ENCODE measurements at places on chromosomes 5 and 9.

- DNase-seq, result no peak
Observed at GRCh38 chr5:143064218-143064641, 294.1 kb downstream of the ARHGAP26 start.

DNA sequence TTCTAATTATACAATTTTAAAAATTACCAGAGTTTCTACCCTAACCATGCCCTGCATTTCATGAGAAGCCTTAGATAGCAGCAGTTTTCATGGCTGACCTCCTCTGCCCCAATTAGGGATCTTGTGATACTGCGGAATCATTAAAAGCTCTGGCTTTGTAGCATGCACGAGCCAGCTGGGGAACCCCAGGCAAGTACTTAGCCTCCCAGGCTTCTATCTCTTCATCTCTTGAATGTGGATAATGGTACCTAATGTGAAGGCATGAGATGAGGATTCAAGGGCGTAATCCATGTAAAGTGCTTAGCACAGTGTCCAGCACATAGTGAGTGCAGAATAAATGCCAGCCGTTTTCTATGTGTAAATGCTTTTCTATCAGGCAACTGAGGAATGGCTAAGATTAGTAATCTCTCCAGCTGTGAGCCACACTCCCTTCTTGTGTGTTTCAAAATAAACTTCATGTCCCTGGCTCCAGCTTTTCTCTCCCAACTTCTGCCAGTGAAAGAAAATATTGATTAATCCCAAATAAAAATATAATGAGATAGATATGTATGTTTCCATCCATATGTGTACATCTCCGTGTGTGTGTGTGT, 88.4 kb downstream of the APBA1 start:
- no peak for DNase-seq

- DNase-seq, result no peak
Observed at GRCh38 chr9:120562861-120563443, 17.0 kb downstream of the CDK5RAP2 start.

- DNase-seq, result no peak
Observed at GRCh38 chr5:85441156-85441555, 1056.5 kb upstream of the EDIL3 start.

GRCh38 chr5:16976625-16977008, 40.5 kb upstream of the MYO10 start:
- DNase-seq, result no peak

DNA sequence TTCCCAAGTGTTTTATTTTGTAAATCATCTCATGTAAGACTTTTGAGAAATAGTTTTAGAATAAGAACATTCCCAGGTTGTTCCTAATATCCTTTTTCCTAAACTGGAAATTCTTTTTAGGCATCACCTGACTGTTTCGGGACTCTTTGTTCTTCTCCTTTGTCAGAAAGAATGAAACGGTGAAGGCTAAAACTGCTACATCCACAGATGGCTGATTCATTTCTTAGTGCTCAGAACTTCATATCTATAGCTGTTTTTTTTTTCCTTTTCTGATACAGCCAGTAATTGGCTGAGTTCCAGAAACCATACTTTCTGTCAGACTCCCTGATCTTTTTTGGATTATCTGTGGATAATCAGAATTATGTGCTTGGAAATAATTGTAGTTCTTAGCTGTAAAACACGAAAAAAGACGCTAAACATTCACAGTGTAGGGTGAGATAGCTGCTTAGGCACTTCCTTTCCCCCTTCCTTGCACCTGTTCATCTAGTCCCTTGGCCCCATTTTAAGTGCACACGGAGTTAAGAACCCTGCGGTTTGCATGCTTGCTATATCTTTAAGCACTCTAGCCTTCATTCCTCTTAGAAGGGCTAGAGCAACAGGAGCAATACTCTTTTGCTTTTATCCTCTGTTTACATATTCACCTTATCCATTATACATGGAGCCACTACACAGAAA, 283.9 kb downstream of the PJA2 start:
- no peak for DNase-seq

DNA sequence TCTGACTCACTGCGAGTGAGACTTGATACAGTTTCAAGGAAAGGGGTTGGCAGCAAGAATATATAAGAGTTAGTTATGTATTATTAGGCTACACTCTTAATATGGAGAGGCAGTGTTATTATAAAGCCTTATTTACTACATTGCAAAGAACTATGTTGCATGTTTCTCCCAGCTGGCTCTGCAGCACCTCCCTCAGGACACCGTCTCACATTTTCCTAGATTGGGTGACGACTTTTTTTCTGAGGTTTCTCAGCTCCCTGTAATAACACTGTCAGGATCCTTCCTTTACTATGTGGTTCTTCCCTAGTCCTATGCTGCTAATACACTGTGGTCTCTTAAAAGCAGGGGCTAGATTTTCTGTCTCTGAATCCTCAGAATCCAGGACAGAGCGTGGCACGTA, 153.7 kb downstream of the INSYN2B start:
- DNase-seq, result no peak

- DNase-seq, result no peak
Observed at GRCh38 chr9:27303219-27303618, 6.3 kb upstream of the EQTN start.

DNA sequence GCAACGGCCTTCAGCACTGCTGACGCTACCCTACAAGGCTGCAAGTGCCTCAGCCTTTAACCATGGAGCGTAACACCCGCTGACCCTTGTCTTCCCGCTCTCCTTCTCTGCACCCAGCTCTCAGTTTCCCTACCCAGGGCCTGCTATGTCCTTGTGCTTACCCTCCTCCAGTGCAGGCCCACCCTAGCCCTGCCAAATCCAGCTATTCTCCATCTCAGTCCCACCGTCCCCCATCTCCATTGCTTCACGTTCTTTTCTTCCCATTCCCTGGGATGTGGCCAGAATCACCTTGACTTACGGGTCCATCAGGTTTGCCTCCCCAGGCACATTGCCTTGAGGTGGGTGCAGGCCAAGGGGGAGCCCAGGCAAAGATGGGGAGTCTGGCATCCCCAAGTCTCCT, 91.2 kb downstream of the PAX5 start:
- no peak for DNase-seq

- DNase-seq, result no peak
Observed at GRCh38 chr9:137265496-137266161, 10.5 kb downstream of the NELFB start.

- DNase-seq, result no peak
Observed at GRCh38 chr9:116191576-116192415, 38.2 kb downstream of the PAPPA start.

- DNase-seq, result no peak
Observed at GRCh38 chr9:36306471-36307306, 48.4 kb upstream of the GNE start.

GRCh38 chr9:134222018-134222573, 57.7 kb upstream of the RNU6ATAC start:
- no peak for DNase-seq

- no peak for DNase-seq
Observed at GRCh38 chr5:16935231-16936149, 598 bp downstream of the MYO10 start.

DNA sequence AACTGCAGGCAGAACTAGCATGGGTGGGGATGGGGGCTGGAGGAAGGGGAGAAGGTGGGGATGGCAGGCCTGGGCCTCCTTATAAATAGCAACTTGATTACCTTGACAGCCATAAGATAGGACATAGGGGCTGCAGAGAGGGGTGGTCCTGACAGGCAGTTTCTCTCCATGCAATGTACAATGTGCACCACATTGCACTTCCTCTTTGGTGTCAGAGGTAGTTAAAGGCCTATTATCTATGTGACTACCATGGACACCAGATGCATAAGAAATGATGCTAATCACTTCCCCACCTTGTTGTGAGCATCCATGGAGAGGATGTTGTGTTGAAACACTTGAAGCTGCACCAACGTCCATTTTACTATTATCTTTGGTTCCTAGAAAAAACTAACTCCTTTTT, 20.2 kb upstream of the SUB1 start:
- DNase-seq, result no peak

DNA sequence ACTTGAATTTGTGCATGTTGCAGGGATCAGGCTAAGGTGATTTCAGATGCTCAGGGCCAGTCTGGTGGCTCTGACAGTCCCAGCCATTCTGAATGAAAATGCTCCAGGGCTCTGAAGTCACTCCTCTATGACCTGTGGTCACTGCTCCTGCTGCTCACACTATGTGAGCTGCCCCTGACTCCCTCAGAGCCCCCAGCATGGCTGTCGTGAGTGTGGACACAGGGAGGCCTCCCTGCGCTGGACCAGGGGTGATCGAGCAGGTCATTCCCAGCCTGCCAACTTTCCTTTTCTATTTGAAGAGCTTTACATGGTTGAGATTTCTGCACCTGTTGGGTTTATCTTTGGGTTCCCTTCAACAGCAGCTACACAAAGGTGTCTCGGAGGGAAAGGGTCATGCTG, 74.5 kb downstream of the WNK2 start:
- DNase-seq, result no peak

- no peak for DNase-seq
Observed at GRCh38 chr9:126000256-126000655, 253.1 kb downstream of the PBX3 start.

DNA sequence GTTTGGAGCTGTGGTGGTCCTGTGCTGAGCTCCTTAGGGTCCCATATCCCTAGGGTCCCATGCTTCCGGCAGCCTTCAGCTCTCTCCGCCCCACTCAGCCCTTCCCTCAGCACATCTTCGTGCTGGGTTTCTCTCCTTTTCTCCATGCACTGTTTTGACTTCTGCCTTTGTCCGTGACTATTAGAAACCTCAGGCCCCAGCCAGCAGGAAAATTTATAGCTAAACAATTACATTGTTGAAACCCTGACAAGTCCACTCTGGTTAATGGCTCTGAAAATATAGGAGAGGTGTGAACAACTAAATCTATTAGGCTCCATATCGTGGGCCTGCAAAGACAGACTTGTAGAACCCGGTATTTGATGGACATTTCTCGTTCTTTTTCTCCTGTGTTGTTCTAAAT, 523.7 kb downstream of the CCDC171 start:
- no peak for DNase-seq

GRCh38 chr9:36320466-36320865, 62.2 kb upstream of the GNE start:
- no peak for DNase-seq

- DNase-seq, result no peak
Observed at GRCh38 chr5:75460532-75460931, 50.9 kb downstream of the CERT1 start.

DNA sequence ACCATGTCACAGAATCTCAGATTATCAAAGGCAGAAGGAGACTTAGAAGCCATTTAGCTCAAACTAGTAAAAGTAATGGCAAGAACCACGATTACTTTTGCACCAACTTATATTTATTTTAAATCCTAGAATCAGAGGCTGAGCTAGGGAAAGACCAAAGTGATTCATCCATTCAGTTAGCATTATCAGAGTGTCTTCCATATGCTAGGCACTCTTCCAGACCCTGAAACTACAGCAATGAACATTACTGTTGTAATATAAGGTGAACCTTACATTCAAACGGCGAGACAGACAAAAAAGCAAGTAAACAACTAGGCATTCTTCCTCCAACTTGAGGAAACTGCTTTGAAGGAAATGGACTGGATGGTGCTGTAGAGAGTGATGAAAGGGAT, 7.9 kb downstream of the PDE6A start:
- no peak for DNase-seq

DNA sequence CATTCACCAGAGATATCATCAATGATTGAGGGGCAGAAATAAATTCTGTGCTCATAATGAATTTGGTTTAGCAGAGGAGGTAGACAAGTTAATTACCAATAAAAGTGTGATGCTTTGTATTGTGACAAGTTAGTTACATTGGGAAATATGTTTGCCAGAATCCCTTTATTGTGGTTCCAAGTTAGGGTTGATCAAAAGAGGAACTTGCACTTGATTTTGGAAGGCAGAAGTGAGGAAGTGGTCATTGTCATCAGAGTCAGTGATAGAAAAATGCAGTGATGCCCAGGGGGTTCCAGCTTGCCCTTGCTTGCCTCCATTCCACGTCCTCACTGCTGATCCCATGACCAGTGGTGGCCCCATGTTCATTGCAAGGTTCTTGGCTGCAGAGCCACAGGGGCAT, 69.7 kb downstream of the SVEP1 start:
- no peak for DNase-seq

GRCh38 chr9:94980947-94981722, 254.6 kb downstream of the AOPEP start:
- DNase-seq, result no peak

DNA sequence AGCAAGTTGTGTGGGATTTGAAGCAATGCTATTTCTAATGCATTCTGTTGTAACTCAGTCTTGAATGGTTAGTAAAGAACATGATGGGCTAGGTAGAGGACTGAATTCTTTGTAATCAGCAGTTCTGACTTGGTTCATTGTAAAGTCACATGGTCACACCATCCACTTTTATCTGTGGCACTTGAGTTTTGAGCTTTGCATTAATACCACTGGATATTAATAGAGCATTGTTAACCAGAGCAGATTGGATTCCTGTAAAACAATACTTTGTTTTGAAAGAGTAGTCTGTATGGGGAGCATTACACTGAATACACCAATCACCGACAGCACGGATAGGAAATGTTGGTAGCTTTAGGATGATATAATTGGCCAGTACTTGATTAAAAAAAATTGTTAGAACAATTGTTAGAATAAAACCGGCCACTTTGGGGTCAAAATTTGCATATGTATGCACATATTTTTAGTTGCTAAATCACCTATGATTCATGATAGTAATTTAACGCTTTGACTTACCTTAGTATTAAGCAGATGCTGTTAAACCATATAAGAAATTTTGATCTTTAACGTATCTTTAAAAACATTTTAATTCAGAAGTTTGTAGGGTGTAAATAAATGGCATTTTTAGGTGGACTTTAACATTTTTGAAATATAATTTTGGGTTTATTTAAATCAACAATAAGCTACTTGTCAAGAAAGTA, 17.4 kb downstream of the SLC12A2 start:
- DNase-seq, result no peak

DNA sequence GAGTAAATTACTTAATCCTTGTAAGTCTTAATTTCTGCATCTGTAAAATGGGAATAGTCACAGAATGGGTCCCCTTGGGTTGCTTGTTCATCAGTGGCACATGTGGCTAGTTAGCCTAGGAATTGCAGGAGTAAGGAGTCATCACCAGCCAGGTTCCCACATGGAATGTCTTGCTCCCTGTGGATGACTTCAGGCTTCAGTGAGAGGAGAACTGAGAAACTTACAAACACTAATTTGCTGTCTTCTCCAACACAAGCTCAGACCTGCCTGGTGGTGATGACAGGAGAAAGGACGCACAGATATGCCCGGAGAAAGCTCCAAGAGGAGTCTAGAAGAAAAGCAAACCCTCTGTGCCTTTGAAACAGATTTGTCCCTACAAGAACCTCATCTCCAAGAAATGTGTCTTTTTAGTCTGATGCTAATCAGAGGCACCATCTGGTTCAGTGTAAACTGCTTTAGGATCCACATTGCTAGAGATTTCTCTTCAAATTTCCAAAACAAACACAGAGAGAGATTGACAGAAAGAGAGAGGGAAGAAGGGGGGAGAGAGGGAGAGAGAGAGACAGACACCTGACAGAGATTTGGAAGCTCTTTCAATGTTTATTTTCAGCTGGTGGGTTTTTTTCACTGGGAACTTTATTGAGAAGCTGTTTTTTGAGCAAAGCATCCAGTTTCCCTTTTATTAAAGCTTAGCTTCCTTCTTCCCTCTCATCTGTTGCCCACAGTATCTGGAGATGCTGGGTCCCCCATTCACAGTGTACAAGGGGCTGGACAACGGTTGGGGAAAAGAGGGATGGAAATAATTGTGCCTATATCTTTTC, 128.3 kb downstream of the DOCK2 start:
- DNase-seq, result no peak

- no peak for DNase-seq
Observed at GRCh38 chr9:72454871-72455491, 66.4 kb upstream of the TMC1 start.

Data from stimulated activated CD8-positive, alpha-beta memory T cell treated with anti-CD3 and anti-CD28 coated beads, Interleukin-4, amount 100 ng/mL, for 1 hour (primary cell).